ENCODE measurements at places on chromosomes 13 and 19.
A peak's percentile ranks its signal among the peaks of the same experiment; 100 is the strongest.

GRCh38 chr13:42466123-42466522, 107.8 kb upstream of the TNFSF11 start:
- no peak for DNase-seq

DNA sequence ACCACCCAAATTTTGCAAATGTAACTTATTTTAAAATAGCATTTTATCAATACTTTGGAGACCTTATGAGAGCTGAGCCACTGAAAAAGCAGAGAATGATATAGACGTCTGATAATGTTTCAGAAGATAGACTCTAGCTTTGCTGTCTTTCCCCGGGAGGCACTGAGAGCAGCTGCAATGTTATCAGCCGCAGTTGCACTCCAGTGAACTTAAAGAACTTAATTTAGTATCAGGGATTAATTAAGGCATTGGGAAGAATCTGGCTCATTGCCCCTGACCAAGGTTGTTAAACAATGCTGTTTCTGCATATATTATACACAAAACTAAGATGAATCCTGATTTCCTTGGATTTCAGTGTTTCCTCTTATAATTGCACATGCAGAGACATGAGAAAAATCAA, 75.7 kb upstream of the SGCG start:
- no peak for DNase-seq

DNA sequence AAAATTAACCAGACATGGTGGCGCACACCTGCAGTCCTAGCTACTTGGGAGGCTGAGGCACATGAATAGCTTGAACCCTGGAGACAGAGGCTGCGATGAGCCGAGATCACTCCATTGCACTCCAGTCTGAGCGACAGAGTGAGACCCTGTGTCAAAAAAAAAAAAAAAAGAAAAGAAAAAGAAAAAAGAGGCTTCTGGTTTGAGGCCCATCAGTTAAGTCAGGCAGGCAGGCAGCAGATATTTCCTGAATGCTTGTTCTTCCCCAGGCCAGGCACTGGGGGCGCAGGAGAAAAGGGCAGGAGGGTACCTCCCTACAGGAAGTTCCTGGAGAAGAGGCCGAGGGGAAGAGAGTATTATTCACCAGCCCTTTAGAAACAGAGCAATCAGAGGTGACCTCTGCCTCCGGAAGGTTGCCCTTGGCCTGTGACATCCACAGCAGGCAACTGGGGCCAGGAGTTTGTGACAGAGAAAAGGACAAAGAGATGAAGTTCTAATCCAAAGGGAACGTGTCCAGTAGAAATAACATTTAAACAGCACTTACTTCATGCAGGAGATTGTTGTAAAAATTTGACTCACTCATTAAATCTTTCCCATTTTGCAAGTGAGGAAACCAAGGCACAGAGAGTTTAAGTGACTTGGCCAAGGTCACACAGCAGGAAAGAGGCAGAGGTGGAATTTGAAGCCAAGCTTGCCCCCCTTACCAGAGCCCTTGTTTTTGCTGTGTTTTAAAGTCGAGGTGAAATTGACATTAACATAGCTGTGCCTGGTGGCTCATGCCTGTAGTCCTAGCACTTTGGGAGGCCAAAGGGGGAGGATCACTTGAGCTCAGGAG, 4.3 kb upstream of the RLN3 start:
- peak; percentile 87 for DNase-seq

DNA sequence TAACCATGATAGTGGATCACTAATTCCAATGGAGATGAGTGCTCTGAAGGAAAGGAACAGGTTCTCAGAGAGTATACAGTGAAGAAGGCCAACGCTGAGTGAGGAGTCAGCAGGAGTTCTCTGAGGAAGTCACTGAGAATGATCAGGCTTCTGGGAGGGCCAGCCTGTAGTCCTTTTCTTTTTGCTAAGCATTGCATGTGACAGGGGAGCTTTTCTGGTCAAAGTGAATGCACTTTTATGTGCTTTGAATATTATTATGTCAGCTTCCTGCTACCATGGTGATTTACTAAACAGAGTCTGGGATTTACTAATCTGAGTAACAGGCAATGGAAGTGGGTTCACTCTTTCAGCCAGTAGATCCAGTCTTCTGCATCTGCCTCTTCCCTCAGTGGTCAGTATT, 81.1 kb upstream of the SERP2 start:
- DNase-seq, result no peak

DNA sequence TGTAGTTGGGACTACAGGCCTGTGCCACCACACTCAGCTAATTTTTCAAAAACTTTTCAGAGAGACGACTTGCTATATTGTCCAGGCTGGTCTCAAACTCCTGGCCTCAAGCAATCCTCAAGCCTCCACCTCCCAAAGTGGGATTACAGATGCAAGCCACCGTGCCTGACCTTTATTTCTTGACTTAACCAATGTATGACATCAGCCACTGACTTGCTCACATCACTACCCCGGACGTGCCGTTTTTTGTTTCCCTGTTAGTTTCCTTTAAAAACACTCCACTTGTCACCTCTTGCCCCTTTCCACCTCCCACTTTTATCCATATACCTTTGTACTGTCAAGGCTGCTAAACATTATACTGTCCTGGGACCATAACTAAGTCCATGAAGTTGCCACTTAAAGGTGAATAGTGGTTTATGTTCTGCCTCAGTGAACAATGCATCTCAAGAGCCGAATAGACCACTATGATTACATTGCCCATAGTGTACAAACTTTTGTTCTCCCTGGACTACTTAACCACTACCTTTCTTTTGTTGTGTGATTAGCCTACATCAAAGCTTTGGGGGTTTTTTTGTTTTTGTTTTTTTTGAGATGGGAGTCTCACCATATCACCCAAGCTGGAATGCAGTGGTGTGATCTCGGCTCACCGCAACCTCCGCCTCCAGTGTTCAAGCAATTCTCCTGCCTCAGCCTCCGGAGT, 2.3 kb upstream of the EPHX3 start:
- DNase-seq, result no peak

GRCh38 chr19:28968721-28969120, 244.2 kb downstream of the UQCRFS1 start:
- no peak for DNase-seq

- peak; percentile 57 for DNase-seq
Observed at GRCh38 chr19:36215276-36216123, 594 bp downstream of the ZNF146 start.

DNA sequence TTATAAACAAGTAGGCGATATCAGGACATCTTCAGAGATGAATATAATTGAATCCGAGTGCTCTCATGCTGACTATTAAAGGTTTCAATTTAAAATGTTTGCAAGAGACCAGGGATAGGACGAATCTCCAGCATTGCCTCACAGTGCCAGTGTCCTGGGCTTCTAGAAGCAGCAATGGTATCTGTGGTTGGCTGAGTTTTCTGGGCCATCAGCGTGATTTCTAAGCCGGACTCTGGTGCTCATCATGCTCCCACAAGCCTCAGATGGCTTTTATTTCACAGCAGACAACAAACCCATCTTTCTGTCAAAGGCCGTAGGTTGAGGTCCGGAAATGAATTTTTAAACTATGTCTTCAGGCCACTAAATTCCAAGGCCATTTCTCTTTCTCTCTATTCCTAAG, 187.7 kb downstream of the FOXO1 start:
- no peak for DNase-seq

DNA sequence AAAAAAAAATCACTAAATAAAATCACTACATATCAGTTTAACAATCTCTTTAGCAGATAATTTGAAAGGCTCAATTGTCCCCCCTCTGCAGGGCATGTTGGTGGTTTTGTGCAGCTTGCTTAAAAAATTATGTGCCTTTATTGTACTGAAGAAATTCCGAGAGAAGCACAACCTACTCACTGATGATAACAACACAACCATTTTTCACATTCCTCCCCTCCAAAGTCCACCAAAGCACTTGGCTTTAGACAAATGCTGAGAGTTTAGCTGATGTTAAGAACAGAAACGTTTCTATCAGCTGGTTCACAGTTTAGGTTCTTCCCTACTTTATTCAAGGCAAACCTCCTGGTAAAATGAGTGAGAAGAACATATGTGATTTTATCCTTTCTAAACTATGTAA, 923 bp downstream of the DOCK9 start:
- no peak for DNase-seq

- DNase-seq, result no peak
Observed at GRCh38 chr13:31944262-31945160, 87.1 kb upstream of the FRY start.

Data from K562 (cell line).